CMK (cell line): ENCODE measurements at places on chromosomes 3 and 15.

- no peak for DNase-seq
These were observed 271.3 kb upstream of the TOPAZ1 start for GRCh38 chr3:43970351-43970750.

DNA sequence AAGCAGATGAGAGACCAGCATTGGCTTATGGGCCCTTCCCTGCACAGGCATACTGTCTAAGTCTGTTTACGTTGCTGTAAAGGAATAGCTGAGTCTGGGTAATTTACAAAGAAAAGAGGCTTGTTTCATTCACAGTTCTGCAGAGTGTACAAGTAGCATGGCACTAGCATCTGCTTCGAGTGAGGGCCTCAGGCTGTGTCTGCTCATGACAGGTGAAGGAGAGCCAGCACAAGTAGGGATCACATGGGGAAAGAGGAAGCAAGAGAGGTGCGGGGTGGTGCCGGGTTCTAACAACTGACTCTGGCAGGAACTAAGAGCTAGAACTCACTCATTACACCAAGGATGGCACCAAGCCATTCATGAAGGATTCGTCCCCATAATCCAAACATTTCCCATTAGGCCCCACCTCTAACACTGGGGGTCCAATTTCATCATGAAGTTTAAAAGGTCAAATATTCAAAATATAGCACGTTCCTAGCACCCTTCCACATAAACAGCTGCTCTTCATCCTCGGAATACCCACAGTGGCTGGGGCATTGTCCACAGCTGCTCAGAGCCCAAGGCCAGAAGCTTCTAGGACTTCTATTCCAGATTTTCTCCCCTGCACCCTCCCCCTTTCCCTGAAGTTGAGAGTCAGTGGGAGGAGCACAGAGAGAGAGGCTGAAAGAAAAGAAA, 5.6 kb downstream of the RTP3 start:
- no peak for DNase-seq

DNA sequence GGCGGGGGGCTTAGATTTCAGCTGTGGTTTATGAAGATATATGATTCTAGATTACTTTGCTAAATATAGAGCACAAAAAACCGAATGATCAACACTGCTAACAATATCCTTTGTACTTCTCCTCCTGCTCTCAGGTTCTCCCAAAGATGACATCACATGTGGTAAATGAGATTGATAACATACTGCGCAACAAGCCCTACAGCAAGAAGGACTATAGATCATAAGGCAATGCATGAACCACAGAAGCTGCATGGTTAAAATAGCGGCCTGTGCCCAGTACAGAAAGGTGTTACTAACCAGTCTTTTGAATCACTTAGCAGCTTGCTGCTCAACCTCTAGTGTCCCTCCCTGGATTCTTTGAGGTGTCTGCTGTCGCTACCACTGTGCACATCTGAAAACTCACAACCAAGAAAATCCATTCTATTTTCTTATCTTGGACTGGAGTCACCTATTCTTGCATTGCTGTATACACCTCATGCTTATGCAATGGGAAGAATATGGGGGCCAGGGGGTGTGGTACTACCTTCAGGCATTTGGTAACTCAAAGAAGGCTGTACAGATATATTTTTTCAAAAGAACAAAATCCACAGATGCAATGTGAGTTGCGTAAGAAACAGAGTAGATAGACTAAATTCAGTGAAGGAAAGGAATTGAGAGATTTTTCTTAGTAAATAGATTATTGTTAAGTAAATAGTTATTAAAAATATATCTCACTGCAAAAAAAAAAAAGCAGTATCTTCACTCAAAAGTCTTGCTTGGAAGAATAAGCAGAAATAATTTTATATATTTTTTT, 18.2 kb downstream of the SSR3 start:
- DNase-seq, result no peak

GRCh38 chr3:171358881-171359198, 101.4 kb downstream of the TNIK start:
- DNase-seq, result no peak

DNA sequence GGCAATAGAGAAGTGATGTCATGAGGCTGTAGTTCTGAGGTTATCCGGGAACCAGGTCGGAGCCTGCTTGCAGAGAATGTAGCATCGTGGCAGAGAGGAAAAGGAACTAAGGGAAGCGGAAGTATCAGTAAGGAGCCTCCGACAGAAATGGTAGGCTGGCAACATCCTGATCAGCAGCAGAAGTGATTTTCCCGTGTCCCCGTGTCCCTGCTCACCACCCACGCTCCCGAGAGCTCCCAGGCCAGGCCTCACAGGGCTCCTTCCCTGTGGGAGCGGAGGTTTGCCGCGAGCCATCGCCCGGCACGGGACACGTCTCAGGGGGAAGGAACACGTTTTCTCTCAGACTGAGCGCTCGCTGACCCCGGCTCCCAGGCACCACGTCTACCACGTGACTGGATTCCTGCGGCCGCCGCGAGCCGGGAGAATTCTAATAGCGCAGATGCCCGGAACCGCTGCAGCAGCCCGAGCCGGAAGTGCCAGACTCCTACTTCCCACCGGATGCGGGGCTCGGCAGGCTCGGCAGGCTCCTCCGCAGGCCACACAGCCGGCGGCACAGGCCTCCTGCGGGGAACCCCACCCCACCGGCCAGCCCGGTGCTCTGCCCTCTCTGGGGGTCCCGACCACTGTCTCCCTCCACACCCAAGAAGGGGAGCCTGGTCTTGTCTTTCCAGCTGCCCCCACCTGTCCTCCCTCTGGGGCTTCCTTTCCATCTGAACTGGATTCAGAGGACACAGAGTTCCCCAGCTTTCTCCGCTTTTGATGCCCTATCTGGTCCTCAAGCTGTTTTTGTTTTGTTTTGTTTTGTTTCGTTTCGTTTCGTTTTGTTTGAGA, 99.3 kb downstream of the BDH1 start:
- peak; percentile 54 for DNase-seq

DNA sequence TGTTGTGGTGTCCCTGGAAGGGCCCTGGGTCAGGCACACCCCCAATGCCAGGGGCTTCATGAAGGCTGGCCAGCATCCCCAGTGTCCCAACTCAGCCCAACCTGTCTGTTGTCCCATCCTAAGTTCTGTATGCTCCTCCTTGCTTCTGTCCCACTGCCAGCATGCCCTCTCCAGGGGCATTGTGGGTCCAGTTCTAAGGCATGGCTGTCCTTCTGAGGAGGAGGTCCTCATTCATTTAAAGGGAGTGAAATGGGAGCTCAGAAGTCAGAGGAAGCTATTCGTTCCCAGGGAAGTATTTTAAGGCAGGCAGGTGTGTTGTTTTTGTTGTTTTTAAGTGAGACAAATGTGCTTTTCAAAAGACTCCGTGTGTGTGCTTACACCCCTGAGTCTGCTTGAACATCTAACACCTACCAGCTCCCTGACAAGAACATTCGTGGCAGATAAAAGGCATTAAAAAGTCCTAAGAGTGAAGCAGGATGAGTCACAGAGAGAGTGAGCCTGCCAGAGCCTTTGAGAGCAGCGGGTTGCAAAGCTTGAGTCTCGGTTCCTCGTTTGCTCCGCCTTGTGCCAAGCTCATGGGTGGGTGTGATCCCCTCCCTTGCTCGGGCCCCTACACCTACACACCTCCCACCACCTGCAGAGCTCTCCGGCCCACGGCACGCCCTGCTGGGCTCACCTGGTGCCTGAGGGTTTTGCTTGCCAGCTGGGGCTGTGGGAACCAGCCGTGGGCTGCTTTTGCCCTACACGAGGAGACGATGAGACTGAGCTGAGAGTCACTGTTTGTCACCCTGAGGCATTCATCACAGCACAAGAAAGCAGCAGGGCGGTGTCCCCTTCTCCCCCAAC, 183.4 kb upstream of the TOPAZ1 start:
- no peak for DNase-seq

DNA sequence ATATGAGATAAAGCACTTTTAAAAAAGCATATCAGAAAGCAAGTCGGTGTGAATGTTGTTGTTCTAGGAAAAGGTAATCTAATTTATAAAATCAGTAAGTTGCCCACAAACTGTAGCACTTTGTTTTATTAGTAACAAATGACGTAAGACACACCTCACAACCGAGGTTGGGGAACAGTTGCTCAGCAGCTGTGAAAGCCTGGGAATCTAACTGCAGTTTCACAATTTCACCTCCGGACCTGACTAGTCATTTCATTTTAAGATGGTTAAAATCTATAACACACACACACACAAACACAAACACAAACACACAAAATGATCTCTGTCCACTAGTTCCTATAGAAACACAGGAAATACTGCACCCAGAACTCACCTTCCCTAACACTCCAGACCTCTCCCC, 406.7 kb upstream of the NR2F2 start:
- DNase-seq, result no peak

- DNase-seq, result no peak
These were observed 166.8 kb upstream of the LPP start for GRCh38 chr3:187987187-187987586.

DNA sequence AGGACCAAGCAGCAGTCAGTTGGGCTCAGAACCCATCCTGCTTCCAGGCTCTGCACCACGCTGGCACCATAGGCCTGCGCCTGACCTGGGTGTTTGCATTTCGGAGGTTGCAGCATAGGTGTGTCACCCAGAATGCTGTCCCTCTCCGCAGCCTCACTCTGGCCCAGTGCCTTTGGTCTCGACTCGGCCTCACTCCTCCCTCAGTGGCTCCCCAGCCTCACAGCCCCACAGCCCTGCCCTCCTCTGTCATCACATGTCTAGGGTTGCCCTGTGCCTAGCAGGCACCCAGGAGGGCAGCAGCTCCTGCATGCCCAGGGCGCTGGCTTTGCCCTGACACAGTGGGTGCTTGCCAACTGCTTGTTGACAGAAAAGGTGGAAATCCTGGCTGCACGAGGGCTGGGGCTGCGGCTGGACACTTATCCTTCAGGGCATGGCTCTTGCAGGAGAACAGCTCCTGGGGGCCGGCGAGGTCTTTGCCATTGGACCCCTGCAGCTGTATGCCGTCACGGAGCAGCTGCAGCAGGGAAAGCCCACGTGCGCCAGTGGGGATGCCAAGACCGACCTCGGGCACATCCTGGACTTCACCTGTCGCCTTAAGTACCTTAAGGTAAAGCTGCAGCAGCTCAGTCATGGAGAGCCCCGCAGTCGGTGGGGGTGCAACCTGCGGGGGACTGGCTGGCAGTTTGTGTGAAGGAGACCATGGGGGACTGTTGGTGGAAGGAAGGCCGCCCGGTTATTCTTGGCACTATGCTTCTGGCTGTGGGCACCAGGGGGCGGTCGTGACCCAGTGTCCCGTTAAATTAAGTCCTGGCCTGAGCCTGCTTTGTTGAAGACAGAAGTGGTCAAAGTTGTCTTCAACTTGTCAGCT, 16.2 kb downstream of the NISCH start:
- no peak for DNase-seq

DNA sequence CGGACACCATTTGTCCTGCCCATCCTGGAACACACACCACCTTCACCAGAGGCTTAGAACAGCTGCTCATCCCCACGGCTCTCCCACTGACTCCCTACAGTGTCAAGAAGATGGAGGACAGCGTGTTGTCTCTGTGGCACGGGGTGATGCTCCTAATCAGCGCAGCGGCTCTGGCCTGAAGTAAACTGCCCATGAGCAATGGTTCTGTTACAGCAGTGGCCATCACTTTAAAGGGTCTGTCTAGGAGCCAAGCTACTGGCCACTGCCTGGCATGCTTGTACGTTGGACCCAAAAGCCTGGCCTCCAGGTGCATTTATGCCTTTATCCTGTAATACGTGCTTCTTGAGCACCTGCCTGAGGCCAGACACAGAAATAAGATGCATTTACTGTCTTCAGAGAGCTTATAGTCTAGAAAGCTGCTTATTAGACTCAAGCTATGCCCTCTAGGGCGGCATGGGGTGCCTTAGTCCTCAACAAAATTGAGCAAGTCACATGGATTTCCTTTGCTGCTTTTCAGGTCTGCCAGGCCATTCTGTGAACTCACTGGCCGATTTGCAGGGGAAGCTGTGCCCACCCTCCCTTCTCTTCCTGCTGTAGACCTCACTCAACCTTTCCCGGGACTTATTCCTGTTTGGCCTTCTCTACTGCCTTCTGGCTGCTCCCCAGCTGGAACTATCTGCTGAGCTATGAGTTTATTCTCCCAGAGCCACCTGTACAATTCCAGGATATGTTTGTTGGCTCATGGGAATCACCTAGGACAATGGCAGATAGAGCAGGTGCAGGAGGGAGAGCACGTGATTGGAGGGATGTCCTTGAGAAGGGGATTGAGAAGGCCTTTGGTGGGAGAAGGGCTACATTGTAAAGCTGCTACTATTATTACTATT, 51.9 kb downstream of the STARD5 start:
- no peak for DNase-seq

GRCh38 chr3:195453236-195453635, 10.4 kb upstream of the ACAP2 start:
- DNase-seq, result no peak

DNA sequence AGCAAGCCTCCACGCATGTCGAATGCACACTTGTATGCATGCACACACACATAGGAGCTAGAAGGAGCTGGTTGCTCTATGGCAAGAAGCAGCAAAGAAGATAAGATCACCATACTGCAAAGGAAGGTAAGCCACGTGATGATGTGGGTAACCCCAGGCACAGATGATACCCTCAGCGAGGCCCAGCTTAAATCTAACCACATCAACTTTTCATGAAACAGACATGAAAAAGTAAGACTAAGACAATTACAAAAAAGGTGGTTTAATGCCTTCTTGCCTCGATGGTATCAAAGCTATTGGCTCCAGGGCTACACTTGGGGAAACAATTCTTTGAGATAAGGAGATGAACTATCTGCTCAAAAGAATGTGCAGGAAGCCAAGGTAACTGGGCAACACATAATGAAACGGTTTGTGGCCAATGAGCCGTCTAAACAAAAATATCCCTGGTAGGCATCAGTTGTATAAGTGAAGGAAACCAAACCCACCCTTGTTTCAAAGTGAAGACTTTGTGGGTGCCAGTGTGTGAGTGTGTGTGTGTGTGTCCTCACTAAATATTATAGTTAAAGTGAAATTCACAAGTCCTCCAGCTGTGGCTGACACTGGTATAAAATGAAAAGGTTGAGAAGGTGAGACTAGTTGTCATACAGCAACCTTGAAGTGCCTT, 365.7 kb upstream of the ICE2 start:
- DNase-seq, result no peak

- no peak for DNase-seq
These were observed 407.5 kb upstream of the WNT5A start for GRCh38 chr3:55894605-55895004.

- peak; percentile 29 for DNase-seq
These were observed 37.3 kb upstream of the CACNA1D start for GRCh38 chr3:53457068-53457467.

GRCh38 chr3:143343031-143343430, 223.5 kb downstream of the CHST2 start:
- DNase-seq, result no peak

DNA sequence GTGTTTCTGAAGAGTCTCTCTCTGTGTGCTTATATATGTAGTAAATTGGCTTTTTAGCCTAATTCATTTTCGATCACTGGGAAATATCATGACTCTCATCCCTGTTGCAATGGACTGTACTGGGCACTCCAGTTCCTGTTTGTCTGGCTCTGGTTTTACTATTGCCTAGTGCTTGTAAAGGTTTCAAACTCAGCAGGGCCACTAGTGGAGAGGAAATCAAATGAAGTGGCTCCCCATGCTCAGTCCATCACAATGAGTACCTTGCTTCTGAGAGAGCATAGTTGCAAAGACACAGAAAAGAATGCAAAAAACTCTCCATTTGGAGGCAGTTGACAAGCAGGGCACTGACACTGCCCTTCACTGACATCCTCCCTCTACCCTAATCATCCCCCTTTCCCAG, 167.8 kb downstream of the TAFA4 start:
- DNase-seq, result no peak
